ENCODE measurements at places on chromosomes 7 and 10.

GRCh38 chr7:115662120-115662519 lies 368.4 kb downstream of the TFEC start:
- DNase-seq: no peak

DNA sequence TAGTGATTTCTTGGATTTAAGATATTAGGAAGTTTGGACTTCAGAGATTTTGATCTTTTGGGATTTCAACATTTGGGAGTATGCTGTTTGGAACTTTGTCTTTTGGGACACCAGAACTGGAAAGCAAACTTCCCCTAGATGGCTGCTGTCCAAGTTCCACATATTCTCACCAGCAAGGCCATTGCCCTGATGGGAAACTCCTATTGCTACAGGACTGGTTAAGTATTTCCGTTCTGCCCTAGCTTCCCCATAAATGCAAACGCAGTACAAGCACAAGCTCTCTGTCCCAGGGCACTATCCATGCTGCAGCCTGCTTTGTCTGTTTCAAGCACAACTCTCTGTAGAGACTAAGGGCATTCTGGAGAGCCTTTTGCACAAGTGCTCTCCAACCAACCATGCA lies 79.3 kb upstream of the SLC25A13 start:
- DNase-seq: no peak

- DNase-seq: no peak
These were observed 401.9 kb upstream of the PHF14 start for GRCh38 chr7:10571759-10572158.

DNA sequence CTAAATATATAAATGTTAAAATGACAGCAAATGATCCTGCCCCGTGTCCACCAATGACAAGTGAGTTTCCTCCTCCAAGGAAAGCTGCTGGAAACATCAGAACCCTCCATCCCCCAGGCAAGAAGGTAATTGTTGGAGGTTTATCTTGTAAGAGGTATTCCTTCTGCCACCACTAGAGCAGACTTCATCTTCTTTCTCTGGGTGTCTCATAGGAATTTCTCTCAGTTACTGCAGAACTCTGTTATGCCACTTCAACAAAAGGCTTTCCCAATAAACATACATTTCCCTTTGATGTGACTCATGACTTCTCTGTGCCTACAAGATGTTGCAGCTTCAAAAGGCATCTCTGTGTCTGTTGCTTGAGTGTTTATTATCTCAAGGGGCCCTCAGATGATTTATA lies 279.1 kb downstream of the BMPER start:
- no peak for DNase-seq

- no peak for DNase-seq
These were observed 408.9 kb downstream of the GLRX3 start for GRCh38 chr10:130545122-130545521.

DNA sequence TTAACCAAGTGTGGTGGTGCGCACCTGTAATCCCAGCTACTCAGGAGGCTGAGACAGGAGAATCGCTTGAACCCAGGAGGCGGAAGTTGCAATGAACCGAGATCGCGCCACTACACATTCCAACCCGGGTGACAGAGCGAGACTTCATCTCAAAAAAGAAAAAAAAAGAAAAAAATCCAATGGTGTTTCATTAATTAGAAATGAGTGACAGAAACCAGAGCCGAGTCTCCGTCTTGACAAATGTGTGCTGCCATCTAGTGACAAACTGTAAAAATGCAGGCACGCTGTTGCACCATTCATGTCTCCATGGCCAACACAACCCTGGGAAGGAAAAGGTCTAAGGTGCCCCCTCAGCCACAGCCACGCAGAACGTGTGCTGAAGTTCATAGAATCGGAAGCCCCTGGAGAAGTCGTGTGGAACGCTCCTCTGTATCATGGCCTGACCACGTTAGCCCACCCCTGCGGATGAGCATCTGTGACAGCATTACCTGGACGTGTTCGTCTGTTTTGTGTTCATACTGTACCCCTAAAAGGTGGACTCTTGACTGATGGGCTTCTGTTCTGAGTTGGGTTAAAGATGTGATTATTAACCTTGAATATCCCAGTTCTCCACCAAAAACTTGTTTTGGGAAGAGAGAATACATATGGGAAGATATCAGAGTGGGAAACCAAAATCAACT lies 94.9 kb downstream of the LYZL2 start:
- peak; percentile 65 for DNase-seq

DNA sequence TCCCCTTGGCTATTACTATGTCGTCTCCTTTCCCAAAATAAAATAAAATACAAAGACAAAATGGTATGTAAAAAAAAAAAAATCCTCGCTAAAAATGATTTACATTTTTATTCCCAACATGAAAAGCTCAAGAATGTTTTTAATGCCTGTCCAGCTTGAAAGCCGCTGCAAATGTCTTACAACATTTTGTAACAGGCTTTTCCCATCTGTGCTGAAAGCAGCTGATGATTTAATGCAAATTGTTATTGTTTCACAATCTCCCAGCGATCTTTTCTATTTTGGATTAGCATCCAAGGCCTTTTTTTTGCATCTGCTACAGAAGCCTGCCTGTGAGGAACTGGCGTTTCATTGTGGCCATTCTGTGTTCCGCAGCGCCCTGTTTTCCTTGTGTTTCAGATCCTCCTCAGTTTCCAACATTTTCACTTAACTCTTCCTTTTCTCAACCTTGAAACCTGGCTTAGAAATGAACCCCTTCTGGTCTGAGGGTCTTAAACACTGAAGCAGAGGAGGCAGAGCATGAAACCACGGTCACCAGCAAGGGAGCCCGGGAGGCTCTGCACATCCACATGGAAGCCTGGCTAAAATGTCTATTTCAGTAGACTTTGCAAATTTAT lies 712.1 kb downstream of the PARD3 start:
- peak; percentile 88 for DNase-seq

DNA sequence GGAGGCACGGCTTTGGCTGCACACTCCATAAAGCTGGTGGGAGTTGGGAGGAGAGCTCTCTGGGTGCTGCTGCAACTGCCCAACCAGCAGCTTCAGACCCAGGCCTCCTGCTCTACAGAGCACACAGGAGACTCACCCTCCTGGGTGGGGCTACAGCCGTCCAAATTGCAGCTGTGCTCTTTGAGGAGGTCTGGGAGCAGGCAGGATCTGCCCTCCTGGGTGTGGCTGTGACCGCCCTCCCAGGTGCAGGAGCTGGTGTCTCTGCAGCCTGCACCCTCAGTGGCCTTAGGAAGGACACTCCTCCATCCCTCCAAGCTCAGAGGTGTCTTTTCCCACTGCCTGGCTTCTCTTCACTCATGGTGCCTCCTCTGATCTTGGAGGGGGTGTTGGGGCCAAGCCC lies 20.0 kb upstream of the PRF1 start:
- DNase-seq: no peak

GRCh38 chr7:81478664-81479063 lies 291.2 kb downstream of the HGF start:
- DNase-seq: no peak

- DNase-seq: no peak
These were observed 102.2 kb upstream of the CTTNBP2 start for GRCh38 chr7:117975476-117975875.
